ELF-1 (cell line): ENCODE measurements at places on chromosomes 1 and 21.

GRCh38 chr1:43256675-43257570, 12.9 kb upstream of the TMEM125 start:
- DNase-seq: no peak

DNA sequence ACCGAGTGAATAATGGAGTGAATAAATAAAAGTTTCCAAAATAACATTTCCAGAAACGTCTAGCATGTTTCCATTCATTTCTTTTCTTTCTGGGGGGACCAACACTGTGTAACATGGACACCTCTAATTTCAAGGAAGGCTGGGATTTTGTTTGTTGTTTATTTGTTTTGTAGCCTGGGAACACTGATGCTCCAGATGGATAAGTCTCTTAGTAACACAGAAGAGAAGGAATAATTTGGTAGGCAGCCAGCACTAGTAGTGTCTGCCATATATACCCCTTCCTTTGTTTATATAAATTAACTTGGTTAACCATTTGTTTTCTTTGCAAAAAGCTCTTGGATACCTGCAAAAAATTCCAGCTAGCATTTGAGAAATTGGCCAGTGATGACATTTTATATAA, 411.4 kb upstream of the DEPDC1 start:
- DNase-seq: no peak

DNA sequence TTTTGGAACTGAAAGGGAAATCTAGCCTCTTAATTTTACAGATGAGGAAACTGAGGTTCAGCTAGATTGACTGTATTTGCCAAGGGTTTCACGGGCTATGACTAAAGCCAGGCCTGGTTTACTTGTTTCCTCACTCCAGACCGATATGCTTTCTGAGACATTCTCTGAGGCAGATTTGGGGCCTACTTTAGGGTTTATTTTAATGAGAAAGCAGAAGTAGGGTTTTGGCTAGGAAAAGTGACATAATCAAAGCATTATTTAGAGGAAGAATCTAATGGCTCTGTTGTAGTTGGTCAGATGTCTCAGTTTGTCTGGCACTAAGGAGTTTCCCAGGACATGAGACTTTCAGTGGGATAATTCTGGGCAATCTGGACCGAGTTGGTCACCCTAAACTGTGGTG, 1.5 kb upstream of the RPTN start:
- no peak for DNase-seq

GRCh38 chr1:232951180-232951579, 769 bp downstream of the NTPCR start:
- peak; percentile 42 for DNase-seq

GRCh38 chr21:44711327-44712202, at the start of gene TSPEAR:
Gene TSPEAR (minus strand): TSS chr21:44711572. CDS start chr21:44711514, 58 bp downstream.
- DNase-seq: peak; percentile 80

DNA sequence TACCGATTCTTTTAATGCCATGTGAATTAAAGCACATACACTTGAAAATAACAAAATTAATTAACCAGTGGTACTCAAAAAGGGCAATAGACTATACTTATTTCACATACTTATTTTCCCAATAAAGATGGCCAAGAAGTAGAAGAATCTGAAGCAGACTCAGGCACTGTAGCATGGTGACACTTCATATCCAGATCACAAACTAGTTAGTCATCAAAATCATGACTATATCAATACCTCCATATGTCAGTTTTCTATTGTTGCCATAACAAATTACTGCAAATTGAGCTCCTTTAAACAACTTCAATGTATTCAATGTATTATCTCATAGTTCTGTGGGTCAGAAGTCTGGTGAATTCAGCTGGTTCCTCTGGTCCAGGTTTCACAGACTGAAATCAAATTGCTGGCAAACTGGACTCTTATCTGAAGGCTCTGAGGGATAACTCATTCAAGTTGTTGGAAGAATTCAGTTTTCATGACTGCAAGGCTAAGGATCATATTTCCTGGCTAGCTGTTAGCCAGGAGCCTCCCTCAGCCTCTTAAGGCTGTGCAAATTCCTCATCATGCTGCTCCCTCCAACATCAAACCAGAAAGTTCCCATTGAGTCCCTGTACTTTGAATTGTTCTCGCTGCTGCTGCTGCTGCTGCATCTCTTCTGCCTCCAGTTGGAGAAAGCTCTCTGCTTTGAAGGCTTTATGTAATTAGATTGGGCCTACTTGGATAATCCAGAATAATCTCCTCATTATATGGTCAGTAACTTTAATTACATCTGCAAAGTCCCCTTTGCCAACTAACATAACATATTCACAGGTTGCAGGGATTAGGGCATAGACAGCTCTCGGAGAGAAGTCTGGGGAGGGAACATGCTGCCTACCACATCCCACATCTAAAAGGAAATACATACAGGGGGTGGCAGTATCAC, 91.5 kb downstream of the MRPL39 start:
- no peak for DNase-seq

GRCh38 chr1:153251562-153251961, 7.9 kb upstream of the LORICRIN start:
- no peak for DNase-seq

DNA sequence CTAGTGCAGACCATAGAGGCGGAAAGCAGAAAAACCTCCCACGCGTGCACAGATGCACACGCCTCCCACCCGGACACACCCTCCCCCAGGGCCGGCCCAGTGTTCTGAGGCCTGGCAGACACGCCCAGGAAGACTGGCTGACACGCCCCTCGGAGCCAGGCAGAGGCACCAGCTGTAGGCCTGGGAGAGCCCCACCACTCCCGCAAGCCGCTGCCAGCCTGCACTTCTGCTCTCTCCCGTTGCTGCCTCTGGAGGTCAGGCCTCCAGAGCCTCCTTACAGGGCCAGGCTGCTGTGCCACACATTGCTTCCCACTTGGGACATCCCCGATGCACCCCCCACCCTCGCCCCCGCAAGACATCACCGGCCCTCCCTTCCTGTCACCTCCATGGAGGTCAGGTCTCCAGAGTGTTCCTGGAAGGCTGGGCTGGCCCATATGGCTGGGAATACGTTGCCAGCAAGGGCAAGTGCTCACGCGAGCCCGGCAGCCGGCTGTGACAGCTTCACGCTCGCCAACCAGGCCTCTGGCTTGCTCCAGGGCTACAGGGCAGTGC, 40.4 kb downstream of the CASZ1 start:
- DNase-seq: peak; percentile 30
